ENCODE measurements at places on chromosomes 2 and 18.
A peak's percentile ranks its signal among the peaks of the same experiment; 100 is the strongest.

- no peak for DNase-seq
These were observed 2.5 kb downstream of the GALNT3 start for GRCh38 chr2:165791421-165792103.

- DNase-seq = no peak
These were observed 71.1 kb upstream of the CTLA4 start for GRCh38 chr2:203796248-203797010.

- DNase-seq = no peak
These were observed 11.8 kb upstream of the ACOXL start for GRCh38 chr2:110720547-110720946.

- no peak for DNase-seq
These were observed 31.1 kb downstream of the SERTAD2 start for GRCh38 chr2:64622443-64623241.

DNA sequence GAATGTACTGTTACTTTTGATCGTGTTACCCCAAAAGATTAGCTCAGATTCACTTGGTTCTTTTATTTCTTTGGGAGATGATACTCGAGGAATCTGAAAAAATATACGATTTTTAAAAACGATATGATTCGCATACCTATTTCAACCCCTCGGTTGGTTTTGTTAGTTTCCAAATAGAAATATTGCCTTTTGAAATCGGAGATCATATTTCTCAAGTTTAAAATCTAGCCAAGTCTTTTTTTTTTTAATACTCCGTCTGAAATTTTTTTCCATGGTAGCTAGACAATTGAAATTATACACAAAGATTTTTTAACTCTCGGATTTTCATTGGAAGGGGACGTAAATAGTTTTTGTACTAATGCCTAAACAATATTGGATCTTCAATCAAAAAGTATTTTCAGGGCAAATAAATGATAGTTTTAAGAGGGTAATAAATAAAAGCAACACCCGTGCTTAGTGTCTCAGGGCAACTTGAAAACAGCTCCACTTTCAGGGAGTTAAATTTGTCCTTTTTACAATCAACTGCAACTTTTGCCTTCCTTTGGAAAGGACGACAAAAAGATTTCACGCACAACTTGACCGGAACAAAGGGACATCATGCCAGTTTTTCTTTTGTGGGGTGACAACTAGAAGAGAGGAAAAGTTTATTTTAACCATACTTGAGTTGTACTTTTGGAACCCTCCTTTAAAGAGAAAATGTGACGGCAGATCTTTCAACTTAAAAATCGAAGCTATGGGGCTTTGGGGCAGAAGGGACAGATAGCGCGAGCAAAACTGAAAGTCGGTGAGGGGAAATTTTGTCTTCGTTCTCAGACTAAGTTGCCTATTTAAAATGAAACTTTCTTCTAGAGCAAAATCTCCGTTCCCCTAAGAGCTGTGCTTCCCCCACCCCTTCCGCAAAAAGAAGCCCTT, 5.8 kb upstream of the ONECUT2 start:
- DNase-seq = no peak

- DNase-seq = no peak
These were observed 149.7 kb downstream of the ST6GAL2 start for GRCh38 chr2:106736221-106736620.

DNA sequence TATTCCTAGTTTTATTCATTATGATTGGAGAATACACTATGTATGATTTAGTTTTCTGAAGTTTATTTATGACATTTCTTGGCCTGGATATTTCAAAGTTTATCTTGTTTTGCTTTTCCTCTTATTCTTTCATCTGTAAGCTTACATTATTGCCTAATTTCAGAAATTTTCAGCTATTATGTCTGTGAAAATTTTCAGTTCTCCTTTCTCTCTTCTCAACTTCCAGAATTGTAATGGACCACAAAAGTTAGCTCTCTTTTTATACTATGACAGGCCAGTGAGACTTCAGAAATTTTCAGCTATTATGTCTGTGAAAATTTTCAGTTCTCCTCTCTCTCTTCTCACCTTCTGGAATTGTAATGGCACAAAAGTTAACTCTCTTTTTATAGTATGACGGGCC, 97.2 kb upstream of the SCN7A start:
- no peak for DNase-seq

DNA sequence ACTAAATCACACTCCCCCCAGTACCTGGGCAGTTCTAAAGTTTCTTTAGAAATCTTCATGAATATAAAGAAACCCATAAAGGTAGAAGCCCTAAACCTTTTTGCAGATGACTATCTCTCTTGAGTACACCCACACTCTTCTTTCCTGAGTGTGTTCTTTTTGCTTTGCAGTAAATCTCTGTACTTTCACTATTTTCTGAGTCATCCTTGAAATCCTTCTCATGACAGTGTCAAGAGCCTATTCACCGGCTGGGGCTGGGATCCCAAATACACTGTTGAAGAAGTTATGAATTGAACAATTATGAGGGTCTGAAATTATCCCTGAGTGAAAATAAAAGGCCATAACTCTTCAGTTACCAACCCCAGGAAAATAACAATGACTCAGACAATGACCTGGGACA, 133.9 kb upstream of the CCDC195 start:
- DNase-seq = no peak

DNA sequence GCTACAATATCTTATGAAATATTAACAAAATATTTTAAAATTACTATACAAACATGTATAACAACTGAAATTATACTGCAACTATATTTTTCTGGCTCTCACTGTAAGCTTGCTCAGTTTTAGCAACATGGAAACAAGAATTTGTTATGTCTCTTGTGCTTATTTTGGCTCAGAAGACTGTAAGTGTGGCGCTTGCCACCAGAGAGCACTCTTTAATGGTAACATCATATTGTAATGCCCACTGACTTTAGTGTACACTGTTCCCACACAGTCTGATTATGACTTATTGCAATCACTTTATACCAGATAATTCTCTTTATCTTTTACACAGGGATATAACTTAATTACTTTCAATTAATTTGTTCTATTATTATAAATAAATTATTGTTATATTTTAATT, 1500.6 kb upstream of the TMEFF2 start:
- peak; percentile 7 for DNase-seq

GRCh38 chr2:9219027-9219445, 12.4 kb downstream of the ASAP2 start:
- DNase-seq = no peak

DNA sequence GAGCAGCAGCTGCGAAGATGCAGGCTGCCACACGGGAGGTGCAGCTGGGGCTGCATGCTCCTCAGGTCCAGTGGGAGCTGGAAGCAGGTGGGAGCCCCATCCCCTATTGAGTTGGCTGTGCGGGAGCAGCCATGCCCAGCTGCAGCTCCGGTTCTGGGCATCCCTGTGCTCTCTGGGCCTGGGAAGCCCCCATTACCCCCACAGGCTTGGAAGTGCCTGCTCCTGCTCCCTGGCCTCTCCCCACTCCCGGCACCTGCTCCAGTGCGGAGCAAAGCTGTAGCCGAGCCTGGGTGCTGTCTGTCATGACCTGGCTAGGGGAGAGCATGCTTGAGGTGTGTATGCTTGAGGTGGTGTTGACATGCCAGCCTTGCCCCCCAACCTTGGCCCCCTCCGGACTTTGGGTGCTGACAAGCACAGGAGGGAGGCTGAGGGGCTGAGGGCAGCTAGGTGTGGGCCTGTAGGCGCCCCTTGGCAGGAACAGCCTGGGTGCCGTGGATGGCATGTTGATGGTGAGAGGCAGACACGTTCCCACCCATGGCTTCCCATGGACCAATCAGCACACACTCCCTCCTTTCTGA, 21.5 kb downstream of the ANKRD29 start:
- DNase-seq = no peak

DNA sequence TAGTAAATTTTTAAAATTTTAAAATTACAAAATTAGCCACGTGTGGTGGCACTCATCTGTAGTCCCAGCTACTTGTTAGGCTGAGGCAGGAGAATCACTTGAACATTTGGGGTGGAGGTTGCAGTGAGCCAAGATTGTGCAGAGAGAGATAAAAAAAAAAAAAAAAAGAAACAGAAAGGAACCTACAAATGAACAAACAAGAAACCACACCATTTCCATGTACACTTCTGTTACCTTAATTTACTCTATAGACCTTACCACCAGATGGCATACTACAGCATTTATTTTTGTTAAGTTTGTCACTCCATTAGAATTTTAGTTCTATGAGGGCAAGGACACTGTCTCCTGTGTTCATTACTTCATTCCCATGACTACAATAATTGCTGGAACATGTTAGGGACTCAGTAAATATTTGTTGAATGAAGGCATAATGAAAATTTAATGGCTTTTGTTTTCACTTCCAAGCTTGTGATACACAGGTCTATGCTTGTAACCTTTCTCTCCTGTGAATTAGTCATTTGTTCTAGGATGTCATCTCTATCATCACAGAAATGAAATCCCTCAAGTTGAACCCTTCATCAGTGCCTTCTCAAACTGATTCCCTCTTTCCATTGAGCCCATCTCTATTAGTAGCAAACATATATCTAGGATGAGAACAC, 76.0 kb downstream of the ARHGAP15 start:
- no peak for DNase-seq

All from KG1 (cell line).